Naive thymus-derived CD4-positive, alpha-beta T cell (primary cell): ENCODE measurements at places on chromosomes 4 and X. TPM values are rescaled to one million over a fixed set of nuclear protein-coding genes. Genes with fewer than 3 reads are reported as not detected.

DNA sequence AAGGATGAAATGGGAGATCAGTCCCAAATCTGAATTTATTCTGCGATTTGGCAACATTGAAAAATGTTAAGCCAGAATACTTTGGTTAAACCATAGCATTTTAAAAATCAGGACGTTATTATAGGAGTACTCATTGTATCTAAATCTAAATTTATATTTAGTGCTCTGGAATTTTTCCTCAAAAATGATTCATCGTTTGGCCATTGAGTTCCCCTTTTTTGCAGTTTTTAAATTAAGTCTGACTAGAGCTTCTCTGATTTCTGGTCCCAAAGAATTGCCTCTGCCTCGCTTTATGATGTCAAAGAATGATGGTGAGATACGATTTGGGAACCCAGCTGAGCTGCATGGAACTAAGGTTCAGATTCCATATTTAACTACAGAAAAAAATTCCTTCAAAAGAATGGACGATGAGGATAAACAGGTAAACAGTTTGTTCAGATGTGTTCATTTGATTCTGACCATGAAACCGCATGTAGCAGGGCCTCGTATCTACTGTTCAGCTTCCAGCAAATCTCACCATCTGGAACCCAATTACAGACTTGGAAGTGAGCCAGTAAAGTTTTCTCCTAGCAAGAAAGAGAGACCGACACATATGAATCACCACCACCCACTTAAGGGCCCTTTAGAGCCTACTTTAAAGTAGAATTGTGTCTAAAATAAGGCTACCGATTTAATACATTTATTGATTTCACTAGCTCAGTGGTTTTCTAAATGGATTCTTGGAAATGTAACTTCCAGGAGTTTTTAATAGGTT is 75.6 kb downstream of the REPS2 start:
- no peak for DNase-seq

GRCh38 chr4:158599765-158600498 is 71.8 kb downstream of the C4orf46 start:
- no peak for DNase-seq

DNA sequence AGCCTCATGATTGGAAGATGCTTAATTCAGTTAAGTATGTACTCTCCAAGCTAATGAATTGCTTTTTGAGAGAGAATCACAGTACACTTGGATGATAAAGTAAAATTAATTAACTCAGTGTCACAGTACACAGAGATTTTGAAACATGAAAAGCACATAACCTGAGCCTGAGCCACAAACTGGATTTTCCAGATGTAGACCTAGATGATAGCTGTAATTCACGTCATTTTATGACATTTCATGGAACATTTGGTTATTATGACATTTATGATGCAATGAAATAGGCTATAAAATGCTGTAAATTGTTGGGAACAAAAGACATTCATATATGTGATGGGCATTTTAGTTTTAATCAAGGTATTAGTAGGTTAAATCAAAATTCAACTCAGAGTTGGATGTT is 983.7 kb downstream of the STPG2 start:
- no peak for DNase-seq

- no peak for DNase-seq
Measured at GRCh38 chrX:44889824-44890223, 16.8 kb downstream of the KDM6A start.

The GYG2 gene
- not detected for total RNA-seq

The DACH2 gene
- not detected for total RNA-seq

GRCh38 chrX:17642891-17643290 is 94.4 kb upstream of the SCML1 start:
- no peak for DNase-seq

- no peak for DNase-seq
Measured at GRCh38 chr4:83704786-83705185, 168.9 kb downstream of the GPAT3 start.

GRCh38 chr4:125123570-125124109 is 191.1 kb upstream of the FAT4 start:
- DNase-seq: no peak

DNA sequence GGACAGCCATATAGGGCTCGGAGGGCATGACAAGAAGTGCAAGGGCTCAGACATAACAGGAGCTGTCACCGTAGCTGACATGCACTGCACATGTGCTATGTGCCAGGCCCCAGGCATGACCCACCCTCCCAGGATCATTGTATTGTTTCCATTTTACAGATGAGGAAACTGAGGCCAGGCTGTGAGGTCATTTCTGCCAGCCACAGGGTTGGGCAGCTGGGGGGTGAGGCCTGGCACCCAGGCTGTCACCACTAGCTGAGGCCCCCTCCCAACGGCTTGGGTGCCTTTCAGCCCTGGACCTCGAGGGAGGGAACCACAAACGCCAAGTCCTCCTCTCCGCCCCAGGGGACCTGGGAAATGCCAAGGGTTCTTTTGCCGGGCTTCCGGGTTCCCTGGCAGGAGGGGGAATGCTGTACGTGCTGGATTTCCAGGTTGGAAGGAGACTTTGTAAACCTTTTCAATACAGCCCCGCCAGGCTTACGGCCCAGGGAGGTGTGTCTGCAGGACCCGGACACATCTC is 12.6 kb downstream of the TREX2 start:
- no peak for DNase-seq

- DNase-seq: no peak
Measured at GRCh38 chr4:162272215-162272614, 108.4 kb upstream of the FSTL5 start.

The TSPAN7 gene
- 0.27 TPM for total RNA-seq

DNA sequence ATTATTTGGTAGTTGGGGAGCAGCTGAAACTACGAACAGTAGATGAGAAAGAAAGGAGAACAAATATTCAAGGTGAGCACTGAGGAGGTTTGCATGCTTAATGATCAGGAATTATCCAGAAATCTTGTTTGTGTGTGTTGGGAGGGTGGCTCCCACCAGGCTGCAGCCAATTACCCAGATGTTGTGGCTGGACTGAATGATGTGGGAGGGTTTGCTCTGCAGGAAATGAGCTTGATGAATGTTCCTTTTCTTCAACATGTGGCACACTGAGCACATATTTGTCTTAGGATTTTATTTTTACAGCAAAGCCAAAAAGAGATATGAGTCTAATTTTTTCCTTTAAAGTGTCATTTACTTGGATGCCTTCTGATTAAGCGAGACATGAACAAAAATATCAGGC is 48.3 kb upstream of the AMOT start:
- no peak for DNase-seq

DNA sequence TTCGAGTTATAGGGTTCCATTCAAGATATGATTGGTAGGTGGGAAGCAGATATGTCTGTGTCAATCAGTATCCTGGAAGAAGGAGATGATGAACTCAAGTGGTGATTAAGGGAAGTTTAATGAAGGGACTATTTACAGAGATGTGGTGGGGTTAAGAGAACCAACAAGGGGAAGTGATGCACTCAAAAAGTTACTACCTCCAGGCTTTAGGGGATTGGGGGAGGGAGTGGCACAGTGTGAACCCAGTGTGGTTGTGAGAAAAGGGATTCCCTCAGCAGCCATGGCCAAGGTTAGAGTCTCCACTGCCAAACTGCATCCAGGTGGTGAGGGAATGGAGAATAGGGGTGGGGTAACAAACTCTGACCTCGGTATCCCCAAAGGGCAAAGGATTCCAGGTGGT is 27.9 kb downstream of the PKD2 start:
- DNase-seq: no peak

GRCh38 chr4:137711502-137711901 is 179.2 kb upstream of the PCDH18 start:
- DNase-seq: no peak

The MPC1L gene
- total RNA-seq: not detected

The HS6ST2 gene
- not detected for total RNA-seq

GRCh38 chrX:131063613-131064012 is 5.5 kb downstream of the ARHGAP36 start:
- no peak for DNase-seq
